HT1080 (cell line): ENCODE measurements at places on chromosomes 2 and 18.

DNA sequence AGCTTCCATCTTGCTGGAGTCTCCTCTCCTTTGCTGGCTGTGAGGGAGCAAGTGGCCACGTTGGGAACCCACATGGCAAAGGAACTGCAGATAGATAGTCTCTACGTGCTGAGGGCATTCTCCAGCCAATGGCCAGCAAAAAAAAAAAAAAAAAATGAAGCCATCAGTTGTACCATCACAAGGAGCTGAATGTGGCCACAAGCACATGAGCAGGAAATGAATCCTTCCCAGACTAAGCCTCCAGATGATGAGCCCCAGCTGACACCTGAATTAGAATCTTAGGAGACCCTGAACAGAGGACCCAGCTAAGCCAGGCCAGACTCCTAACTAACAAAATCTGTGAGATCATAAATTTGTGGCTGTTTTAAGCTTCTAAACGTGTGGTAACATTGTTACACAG lies 57.9 kb downstream of the SPIRE1 start:
- DNase-seq = peak; percentile 58

GRCh38 chr2:173299764-173300163 lies 54.9 kb upstream of the CDCA7 start:
- DNase-seq = peak; percentile 3

DNA sequence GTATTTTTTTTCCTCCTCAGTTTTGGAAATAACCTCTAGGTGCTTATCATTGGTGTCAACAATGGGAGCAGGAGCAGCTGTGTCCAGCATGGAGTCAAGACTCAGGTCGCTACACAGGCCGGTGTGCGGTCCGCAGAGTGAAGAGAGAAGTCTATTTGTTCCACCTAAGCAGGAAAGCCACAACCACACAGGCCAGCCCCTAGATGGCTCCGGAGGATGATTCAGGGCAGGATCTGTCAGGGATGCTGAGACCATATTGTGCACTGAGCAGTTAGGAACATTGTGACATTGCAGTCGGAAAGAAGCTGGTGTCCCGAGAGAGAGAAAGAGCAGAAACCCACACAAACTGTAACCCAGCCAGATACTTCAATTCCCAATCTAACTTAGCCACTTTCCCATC lies 136.9 kb downstream of the GAREM1 start:
- no peak for DNase-seq

- DNase-seq = no peak
Measured at GRCh38 chr2:23563673-23564614, 179.0 kb downstream of the KLHL29 start.

- DNase-seq = peak; percentile 52
Measured at GRCh38 chr2:151518802-151519201, 109.1 kb downstream of the RIF1 start.

GRCh38 chr18:57819671-57820460 lies 16.8 kb upstream of the ATP8B1 start:
- peak; percentile 90 for DNase-seq

DNA sequence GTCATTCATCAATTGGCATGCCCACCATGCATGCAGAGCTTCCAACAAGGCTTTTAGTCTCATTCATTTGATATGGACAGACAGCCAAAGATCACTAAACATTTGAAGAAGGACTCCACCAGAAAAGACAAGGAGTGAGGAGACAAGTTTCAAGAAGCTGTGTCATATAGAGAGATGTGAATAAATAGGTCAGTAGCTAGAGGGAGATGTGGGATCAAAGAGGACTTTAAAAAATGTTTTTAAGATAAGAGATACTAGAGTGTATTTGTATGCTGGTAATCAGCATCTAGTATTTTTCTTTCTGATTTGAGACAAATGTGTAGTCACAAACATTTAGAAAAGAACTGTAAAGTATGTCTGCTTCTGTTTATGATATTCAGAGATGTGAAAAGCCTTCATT lies 48.5 kb downstream of the ANTXR1 start:
- no peak for DNase-seq

DNA sequence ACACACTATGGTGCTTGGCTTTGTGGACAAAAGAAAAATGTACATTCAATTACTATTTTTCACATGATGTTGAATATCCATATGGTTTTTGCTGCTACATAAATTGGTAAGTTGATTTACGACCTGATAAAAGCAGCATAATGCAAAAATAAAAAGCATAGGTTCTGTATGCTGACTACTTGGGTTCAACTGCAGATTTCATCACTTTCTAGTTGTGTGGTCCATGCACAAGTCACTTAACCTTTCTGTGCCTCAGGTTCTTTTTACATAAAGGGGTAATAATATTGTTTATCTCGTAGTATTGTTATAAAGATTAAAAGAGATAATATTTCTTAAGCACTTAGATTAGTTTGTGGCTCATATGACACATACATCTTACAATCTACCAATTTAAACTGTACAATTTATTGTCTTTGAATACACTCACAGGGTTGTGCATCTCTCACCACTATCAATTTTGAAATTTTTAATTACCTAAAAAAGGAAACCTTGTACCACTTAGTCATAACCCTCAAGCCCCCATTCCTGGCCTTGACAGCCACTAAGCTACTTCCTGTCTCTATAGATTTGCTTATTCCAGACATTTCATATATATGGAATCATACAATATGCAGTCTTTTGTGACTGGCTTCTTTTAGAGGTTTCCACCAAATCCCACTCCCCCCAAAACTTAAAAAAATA lies 1443.9 kb downstream of the SUCLG1 start:
- no peak for DNase-seq

- no peak for DNase-seq
Measured at GRCh38 chr2:119724656-119725485, 34.9 kb upstream of the PTPN4 start.

GRCh38 chr2:237727363-237727762 lies 71.2 kb upstream of the RBM44 start:
- DNase-seq = peak; percentile 62

- peak; percentile 99 for DNase-seq
Measured at GRCh38 chr2:113818382-113818951, 62.0 kb upstream of the SLC35F5 start.

- DNase-seq = no peak
Measured at GRCh38 chr2:7559791-7560190, 642.6 kb downstream of the RNF144A start.

DNA sequence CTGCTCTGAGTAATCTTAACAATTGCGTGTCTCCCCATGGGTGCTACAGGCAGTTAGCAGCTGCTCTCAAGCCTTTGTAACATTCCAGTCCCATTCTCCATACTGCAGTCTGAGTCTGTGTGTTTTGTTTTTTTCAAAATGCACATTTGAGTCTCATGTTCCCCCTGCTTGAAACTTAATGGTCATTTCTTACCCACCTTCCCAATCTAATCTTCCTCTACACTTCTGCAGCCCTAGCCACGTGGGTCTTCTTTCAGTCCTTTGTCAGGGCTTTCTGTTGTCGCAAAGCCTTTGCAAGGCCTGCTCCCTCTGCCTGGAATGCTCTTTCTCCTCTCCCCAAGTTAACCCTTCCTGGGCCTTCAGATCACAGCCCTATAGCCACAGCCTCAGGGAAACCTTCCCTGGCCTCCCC lies 24.5 kb downstream of the ELAC1 start:
- DNase-seq = no peak

GRCh38 chr2:100273387-100273786 lies 48.9 kb downstream of the LONRF2 start:
- DNase-seq = no peak

GRCh38 chr2:98880266-98881152 lies 55.5 kb downstream of the CRACDL start:
- no peak for DNase-seq

GRCh38 chr2:165634282-165634681 lies 159.8 kb downstream of the GALNT3 start:
- DNase-seq = no peak

DNA sequence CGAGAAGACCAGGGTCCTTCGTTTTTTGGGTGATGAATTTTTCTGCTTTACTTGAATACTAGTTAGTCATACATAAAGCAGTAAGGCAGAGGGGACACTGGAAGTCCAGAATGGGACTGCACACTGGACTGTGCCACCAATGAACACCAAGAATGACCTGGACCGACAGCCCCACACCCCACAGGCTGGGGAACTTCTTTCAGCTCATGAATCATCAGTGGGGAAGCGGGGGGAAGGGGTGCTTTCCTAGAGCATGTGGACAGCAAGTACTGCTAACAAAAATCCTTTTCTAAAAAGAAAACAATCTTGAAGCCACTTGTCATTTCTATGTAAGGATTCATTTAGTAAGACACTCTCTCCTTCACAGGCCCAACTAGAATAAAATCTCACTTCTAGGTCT lies 86.0 kb downstream of the DTNB start:
- DNase-seq = peak; percentile 66

GRCh38 chr2:70897203-70897976 lies 38.3 kb upstream of the ATP6V1B1 start:
- DNase-seq = no peak

DNA sequence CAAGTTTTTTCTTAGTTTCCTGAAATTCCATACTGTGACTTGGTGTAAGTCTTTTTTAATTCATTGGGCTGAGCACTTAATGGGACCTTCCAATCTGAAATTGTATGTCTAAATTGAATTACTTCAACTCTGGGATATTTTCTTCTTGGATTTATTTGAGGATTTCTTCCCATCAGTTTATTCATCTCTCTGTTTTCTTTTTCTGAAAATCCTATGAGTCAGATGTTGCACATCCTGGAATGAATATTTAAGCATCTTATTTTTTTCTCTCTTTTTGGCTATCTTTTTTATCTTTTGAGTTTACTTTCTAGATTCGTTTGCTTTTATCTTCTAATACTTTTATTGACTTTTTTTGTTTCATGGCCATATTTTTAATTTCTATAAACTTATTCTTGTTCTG lies 55.4 kb upstream of the ACYP2 start:
- DNase-seq = no peak

GRCh38 chr18:11548916-11549551 lies 60.4 kb upstream of the SLC35G4 start:
- no peak for DNase-seq

DNA sequence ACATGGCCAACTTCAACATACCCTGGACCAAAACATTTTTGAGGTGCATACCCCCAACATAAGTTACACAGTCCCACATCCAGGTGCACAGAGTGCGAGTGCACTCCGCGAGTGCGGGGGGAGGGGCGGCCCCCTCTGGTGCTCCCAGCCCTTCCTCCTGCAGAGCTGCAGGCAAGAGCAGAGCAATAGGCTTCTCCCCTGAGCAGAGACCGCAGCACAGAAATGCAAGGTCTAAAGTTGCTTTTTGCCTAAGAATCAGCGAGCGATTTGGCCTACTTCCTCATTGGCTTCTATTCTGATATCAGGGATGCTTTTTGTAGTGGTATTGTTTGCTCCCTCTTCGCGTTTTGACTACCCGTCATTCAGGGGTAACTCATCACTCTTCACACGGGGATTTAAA lies 40.6 kb downstream of the BOLA3 start:
- DNase-seq = no peak

- DNase-seq = no peak
Measured at GRCh38 chr2:101809698-101810097, 112.2 kb downstream of the MAP4K4 start.

DNA sequence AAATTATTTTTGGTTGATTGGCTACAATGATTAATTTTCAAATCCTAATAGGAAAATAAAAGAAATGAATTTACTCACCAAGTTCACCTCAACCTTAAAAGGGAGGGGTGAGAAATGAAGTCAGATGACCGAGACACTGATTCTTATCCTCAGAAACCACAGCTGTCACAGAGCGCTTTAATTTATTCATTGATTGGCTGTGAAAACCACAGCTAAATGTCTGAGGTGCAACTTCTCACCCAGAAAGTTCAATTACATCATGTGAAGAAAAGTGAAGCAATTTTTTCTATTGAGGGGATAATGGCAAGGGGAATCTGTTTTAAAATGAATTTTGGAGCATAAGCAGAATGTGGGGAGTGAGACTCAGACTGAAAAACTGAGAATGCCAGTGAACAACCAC lies 128.4 kb downstream of the RNF152 start:
- no peak for DNase-seq

DNA sequence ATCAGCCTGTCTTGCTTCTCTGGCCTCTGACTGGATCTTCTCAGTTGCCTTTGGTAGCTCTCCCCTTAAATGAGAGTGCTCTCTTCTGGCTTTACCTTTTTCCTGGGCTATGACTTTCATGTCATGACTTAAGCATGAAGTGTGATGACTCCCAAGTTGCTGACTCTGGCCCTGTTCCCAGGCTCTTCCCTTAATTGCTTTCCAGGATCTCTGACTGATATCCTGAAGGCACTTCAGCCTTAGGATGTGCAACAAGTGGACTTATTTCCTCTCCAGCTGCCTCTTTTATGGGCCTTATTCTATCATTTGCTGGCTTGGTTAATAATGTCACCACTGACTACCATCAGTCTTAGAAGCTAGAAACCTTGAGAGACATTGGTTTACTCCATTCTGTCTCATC lies 17.4 kb downstream of the SEMA4F start:
- peak; percentile 75 for DNase-seq

DNA sequence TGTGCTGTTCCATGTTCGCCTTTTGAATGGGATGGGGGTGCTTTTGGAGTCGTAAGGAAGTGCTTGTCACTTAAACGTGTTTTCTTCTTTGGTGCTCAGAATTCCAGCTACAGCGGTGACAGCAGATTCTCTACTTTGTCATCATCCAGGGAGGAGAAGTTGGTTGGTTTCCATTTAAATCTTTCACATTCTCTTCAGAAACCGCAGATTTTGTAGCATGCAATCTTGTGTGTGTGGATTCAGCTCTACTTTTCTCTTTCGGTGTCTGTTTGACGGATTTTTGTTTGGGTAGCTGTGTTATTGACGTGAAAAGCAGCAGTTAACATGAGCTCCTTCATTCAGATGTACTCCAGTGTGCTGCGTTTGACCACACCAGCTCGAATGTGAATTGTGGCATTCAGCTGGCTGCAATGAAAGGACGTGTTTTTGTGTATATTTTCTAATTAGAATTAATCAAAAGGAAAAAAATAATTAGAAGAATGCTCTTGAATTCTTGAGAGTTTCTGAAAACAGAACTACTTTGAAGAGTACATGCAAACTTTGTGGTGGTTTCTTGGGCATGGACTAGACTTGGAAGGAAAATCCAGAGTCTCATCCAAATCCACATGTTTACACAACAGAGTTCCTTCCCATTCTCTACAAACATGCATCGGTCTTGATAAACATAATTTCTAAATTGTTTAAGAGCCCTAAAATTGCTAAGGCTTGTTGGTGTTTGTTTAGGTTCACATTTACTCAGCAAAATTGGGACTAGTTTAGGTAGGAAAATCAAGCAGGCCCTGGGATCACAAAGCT lies 68.7 kb upstream of the RBM44 start:
- DNase-seq = no peak

GRCh38 chr2:159051133-159051532 lies 82.7 kb downstream of the TANC1 start:
- DNase-seq = no peak

GRCh38 chr2:236824836-236825235 lies 255.2 kb downstream of the ACKR3 start:
- no peak for DNase-seq

DNA sequence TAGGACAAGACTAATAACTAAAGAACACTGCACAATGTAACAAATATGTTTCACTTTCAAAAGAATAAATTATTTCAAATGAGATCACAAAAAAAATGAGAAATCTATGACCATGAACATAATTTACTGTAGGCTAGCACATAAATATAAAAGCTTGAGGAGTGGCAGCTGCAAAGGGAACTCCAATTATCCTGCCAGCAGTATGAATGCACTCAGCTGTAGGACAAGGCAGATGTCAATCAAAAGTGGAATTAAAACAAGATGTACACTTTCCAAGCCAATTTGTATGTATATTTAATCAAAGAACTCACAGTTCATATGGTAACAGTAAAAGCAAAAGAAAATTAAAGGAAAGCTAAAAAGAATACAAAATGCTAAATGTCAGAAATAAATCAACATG lies 76.6 kb upstream of the NCKAP5 start:
- DNase-seq = no peak

- DNase-seq = no peak
Measured at GRCh38 chr2:159449504-159450124, 163.1 kb upstream of the WDSUB1 start.
